ENCODE measurements at places on chromosomes 2 and 18.
A peak's percentile ranks its signal among the peaks of the same experiment; 100 is the strongest.

DNA sequence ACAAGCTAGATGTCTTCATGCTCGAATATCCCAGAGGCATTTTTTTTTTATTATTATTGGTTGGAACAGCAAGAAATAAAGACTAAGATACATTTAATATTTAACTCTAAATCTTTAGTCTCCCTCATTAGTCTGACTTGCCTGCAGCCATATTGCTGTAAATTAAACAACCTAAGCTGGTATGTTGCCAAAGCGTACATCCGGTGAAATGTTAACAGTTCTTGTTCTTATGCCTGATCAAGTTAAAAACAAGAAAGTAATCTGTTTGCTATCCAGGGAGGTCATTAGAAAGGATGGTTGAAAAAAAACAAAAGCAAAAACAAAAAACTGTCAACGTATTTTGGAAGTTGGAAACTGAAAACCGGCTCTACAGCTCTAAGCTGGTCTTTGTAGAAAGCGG, 125.9 kb upstream of the NABP1 start:
- no peak for DNase-seq

GRCh38 chr18:31774477-31774785, 13.8 kb upstream of the SLC25A52 start:
- DNase-seq, result no peak

GRCh38 chr2:227597998-227598397, 695 bp upstream of the SCYGR2 start:
- DNase-seq, result no peak

GRCh38 chr2:156394033-156394741, 42.0 kb upstream of the GPD2 start:
- no peak for DNase-seq

GRCh38 chr2:9165625-9166024, 41.0 kb upstream of the ASAP2 start:
- no peak for DNase-seq

- DNase-seq, result no peak
These were observed 225.9 kb upstream of the RASGRP3 start for GRCh38 chr2:33250417-33251029.

DNA sequence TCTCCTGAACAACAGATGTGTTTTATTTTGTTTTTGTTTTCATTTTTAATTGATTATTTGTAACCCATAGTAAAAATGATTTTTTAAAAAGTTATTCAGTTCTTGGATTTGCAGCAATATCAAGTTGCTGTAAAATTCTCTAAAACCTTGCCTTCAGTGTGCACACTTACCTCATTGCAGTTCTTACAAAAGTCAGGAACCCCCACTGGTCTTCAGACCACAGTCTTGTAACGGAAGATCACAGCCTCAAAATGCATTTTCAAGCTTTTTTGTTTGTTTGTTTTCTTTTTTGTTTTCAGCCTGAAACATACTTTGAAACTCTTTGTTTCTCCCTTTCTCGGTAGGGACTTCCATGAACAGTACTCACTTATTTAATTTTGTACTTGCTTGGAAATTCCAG, 1012.8 kb upstream of the GYPC start:
- DNase-seq, result no peak

DNA sequence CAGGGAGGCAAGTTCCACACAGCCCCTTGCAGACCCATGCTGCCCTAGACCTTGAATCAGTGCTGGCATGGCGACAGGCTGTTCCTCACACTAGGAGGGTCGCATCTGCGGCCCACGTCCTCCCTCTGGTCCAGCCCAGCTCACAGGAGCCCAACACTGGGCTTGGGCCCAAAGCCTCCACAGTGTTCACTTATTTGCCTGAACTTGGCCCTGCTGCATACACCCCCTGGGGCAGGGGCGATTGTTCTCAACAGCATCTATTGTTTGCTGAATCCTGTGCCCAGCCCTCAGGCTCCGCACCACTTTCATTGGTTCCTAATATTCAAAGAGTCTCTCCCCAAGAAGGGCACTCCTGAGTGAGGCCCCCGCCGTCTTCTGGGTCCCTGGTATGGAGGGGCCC, 90.7 kb downstream of the ZBTB7C start:
- DNase-seq, result no peak

DNA sequence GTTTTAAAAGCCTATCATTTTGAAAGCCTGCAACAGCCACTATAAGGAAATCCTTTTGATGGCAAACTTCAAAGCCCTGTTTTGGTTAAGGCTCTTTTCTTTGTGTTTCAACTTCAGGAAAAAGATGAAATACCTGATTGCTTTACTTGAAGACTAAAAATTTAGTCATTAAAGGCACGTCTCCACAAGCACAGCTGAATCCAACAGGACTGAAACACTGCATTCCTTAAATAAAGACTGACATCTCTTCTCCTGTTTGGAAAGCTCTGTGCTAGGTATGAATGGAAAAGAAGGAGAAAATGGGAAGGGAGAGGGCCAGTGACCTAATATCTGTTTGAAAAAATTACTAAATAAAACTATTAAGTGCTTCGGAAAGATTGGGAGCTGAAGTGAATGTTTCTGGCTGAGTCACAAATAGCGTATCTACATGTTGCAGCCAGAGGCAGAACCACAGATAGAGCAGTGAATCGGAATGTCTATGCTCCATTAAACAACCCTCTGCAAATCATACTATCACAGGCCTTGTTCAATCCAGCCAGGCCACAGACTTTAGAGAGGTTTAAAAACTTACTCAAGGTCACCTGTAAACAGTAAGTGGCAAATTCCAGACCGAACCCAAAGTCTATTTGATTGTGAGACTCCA, 21.1 kb upstream of the RALBP1 start:
- DNase-seq, result no peak

GRCh38 chr2:19575641-19576040, 217.2 kb upstream of the OSR1 start:
- DNase-seq, result no peak

- no peak for DNase-seq
These were observed 572.3 kb downstream of the IRS1 start for GRCh38 chr2:226227341-226227740.

GRCh38 chr2:75602724-75603342, 42.1 kb upstream of the EVA1A start:
- no peak for DNase-seq

DNA sequence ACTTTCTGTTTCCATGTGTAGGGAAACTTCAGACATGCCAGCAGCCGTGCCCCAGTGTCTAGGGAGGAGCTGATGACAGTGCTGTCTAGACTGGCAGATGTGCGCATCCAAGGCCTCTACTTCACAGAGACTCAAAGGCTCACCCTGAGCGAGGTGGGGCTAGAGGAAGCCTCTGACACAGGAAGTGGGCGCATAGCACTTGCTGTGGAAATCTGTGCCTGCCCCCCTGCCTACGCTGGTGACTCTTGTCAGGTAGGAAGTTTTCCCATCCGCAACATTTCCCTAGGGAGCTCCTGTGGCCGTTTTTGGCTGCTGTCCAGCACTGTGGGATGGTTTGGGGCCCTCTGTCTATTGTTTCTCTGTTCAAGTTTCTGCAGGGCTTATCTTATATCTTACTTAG, 143.1 kb upstream of the TTC39C start:
- DNase-seq, result peak; percentile 76

- DNase-seq, result no peak
These were observed 4.1 kb downstream of the NEMP2 start for GRCh38 chr2:190530248-190530900.

- no peak for DNase-seq
These were observed 9.4 kb downstream of the COLEC11 start for GRCh38 chr2:3604207-3604877.

GRCh38 chr18:79744625-79745024, 53.1 kb upstream of the KCNG2 start:
- DNase-seq, result no peak

- no peak for DNase-seq
These were observed 50.4 kb upstream of the REL start for GRCh38 chr2:60830991-60831390.

DNA sequence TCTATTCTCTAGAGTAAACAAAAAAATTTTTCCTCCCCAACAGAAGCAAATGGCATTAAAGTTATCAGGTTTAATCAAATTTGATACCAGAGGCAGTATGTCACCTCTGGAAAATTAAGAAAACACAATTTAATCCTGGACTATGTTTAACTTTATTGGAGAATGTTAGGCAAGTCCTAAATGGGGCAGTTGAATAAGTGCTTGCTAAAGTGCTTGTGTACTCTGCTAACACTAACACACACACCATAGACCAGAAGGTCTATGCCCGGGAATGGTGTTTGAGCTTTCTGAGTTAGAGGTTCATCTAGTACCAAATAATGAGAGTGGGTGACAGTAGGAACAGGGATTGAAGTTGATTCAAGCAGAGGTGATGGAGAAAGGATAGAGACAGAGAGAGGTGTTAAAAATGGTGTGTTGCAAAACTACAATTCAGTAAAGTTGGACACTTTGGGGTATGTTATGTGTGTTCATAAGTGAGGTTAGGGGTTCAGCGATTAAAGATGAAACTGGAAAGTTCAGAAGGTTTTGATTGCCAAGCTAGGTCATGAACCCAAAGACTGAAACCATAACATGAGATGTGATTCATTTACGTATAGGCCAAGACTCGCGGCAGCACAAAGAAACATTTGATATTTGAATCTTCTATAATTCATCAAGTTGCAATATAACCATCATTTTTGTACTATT, 40.5 kb upstream of the PEX13 start:
- DNase-seq, result no peak

DNA sequence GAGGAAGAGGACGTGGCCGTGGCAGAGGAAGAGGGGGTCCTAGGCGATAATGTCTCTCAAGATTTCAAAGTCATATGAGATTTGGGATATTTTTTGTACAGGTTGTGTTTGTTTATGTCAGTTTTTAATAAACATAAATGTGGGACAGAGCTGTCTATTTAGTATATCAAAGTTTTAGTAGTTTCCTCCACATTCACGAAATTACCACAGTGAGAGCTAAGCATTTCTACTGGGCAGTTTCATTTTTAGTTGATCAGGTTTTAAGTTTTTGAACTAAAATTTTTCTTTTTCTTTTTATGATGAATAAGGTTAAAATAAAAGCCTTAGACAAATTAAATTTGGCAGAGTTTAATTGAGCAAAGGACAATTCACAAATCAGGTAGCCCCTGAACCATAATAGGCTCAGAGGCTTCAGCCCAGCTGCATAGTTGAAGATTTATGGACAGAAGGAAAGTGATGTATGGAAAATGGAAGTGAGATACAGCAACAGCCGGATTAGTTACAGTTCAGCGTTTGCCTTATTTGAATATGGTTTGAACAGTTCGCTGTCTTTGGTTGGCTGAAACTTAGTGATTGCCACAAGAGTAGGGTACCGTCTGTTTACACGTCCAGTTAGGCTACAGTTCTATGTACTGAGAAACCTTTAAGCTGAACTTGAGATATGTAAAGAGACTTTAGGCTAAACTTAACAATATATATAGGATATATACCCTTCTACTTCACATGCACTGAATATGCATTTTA, 17.1 kb downstream of the SNRPD1 start:
- no peak for DNase-seq

- no peak for DNase-seq
These were observed 14.9 kb upstream of the KCNS3 start for GRCh38 chr2:17863539-17863938.

DNA sequence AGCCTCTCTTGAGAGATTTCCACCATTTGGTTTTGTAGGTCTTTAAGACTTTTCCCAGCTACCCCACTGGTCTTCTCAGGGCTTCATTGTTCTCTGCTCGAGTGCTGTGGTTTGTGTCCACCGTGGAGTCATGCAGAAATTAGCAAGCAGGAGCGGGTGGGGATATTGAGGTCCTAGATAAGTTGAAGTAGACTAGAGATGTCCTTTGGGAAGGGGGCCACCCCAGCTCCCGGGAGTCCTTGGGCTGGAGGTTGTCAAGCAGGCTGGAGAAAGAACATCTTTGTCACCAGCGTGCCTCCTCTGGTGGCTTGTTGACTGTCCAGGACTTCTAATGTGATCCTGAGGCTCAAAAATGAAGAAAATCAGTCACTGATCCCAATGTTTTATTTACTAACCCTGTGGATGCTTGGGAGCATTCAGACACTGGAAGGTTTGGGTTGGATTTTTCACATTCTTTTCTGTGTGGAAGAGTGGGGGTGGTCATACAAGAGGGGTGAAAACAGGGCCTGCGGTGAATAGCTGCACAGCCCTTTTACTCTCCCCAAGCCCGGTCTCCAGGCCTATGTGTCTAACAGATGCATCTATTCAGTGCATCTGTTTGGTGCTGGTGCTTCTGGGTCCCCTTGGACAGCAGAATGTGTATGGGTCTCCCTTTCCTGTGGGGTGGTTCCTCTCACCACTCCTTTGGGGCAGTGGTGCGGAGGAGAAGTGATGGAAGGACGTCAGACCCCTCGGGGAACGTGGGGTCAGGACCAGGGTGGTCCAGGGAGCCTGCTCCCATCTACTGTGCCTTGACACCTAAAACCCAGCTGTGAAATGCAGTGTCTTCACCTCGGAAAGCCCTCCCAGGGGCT, 208.1 kb downstream of the KLHL29 start:
- no peak for DNase-seq

DNA sequence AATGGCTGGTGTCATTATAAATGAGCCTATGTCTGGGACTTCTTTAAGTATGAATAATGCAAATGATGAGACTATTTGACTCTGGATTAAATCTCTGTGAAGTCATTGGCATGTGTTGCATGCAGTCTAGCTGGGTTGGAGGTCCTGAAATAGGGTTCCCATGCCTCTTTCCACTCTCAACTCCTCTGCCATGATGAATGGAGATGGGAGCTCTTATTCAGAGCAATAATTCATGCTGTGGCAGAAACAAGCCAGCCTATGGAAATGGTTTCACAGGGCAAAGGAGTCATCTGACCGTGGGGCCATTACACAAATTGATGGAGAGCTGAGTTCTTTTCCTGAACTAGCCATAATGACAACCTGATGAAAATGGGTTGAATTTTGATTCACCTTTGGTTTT, 15.5 kb upstream of the CCDC195 start:
- DNase-seq, result no peak

DNA sequence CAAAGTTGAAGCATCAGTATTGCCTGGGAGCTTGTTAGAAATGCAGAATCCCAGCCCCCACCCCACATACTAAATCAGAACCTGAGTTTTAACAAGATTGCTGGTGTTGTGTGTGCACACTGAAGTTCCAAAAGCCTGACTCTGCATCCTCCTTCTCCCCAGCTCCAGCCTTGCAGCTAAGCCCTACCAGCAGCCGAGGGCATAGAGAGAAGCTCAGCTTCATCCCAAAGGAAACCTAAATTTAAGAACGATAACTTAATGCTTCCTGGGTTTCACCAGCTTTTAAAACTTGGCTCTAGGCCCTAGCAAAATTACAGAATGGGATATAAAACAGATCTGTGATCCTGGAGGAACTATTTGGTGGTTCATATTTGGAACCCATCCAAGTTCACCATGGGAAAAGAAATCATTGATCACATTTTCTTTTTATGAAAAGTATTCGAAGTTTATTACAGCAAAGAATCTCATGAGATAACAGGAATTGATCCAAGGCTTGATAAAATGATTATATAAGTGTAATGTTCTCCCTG, 11.1 kb downstream of the SMYD1 start:
- DNase-seq, result no peak

All from effector memory CD8-positive, alpha-beta T cell (primary cell).